Stimulated activated CD4-positive, alpha-beta T cell treated with anti-CD3 and anti-CD28 coated beads, Interleukin-2, amount 100 ng/mL, for 48 hours (primary cell): ENCODE measurements at places on chromosomes 7 and 10.

- no peak for DNase-seq
These were observed 104.6 kb upstream of the CTBP2 start for GRCh38 chr10:125264757-125265578.

DNA sequence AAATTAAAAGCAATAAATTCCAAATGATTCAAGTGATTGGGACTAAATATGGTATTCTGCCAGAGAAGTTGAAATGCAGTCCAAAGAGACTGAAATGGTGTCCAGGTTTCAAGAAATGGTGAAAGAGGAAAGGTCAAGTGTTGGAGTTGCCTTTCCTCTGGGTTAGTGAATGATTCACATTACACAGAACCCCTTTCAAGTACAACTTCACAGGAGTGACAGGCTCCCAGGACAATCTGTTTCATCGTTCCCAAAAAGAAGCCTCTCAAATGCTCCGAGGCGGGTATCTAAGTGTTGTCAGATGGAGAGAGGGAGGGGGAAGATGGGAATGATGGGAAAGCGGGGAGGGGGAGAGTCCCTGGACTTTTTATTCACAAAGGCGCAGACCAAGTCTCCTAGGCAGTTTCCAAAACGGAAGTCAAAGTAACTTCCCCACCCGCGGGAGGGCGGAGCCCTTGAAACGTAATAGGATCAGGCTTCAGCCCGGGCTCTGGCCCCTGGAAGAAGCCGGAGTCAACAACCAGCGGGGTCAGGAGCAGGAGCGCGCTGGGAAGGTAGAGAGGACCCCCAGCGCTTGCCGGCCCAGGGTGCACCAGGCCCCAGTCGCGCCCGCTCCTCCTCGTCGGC lies 754 bp downstream of the SLC25A13 start:
- peak; percentile 42 for DNase-seq

DNA sequence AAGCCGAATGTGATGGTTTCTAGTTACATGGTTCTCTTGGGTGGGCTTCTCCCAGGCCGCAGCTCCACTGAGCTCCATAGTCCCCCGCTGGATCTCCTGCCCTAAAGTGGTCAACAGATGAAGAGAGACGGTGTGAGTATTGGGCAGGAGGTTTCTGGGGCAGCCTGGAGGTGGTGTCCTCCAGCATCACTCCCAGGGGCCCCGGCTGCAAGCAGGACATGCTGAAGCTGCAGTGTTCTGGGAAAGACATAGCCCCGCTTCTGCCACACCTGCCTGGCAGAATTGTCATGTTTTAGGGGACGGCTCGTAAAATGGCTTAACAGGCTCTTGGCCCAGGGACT lies 40.4 kb downstream of the CALML3 start:
- no peak for DNase-seq

GRCh38 chr7:117645481-117646165 lies 165.8 kb downstream of the CFTR start:
- no peak for DNase-seq
